Esophagus squamous epithelium (tissue), 5 donors: ENCODE measurements at places on chromosomes 13 and 19.

DNA sequence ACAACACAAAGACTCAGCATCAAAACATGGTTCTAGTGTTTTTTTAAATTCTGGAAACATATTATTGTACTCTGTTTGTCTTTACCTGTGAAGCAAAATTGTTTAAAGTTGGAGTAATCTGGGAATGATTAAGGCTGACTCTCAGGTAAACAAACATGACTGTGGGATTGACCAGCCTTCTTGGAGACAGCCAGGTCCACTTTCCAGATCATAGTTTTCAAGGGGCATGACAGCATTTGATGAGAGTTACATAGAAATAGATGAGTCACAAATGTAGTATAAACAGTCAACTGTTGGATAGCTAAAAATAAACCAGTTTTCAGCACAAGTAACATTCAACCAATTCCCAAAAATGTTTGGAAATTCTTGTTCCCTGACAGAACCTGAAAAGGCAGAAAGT, 1680.9 kb downstream of the OLFM4 start:
- no peak for DNase-seq

DNA sequence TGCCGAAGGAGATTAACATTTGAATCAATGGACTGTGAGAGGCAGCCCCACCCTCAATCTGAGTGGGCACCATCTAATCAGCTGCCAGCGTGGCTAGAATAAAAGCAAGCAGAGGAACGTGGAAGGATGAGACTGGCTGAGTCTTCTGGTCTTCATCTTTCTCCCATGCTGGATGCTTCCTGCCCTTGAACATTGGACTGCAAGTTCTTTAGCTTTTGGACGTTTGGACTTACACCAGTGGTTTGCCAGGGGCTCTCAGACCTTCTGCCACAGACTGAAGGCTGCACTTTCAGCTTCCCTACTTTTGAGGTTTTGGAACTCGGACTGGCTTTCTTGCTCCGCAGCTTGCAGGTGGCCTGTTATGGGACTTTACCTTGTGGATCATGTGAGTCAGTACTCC, 14.7 kb downstream of the NHLRC3 start:
- no peak for DNase-seq

DNA sequence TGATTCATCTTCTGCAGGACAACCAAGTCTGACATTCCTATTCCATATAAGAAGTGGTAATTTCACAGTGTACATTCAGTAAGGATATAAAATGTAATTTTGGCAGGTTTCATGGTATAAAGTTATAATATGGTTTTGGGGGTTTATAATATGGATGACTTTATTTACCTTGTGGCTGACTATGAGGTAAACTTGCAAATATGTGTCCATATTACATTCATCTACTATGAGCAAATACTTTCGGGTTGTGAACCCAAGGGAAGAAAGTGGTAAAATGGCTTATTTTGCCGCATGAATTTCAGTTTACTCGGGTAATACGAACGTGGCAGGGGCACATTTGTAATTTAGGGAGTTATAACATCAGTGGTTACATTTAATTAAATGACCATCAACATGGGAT, 86.7 kb upstream of the TNFSF11 start:
- DNase-seq = no peak

GRCh38 chr13:111061358-111062045, 53.6 kb upstream of the ARHGEF7 start:
- no peak for DNase-seq

DNA sequence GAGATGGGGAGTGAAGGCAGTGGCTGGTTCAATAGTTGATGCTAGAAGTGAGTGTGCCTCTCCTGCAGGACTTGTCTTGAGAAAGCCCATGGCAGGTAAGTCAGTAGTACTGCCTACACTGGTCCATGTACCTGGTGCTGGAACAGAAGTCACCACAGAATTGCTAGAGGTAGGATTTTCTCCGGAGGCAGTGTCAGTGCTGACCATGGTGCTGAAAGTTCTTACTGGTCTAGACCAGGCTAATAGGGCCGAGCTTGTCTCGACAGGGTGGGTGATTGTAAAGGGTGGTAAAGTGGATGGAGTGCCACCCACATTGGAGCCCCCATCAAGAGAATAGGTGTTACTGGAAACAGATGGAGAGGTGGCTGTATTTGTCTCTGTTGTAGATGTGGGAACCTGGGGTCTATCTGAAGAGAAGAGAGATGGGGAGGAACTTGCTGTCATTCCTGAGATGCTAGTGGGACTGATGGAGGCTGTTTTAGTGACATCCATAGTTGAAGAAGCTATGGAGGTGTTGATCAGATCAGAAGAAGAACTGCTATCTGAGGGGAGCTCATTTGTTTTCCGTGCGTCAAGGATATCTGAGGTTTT, 36.6 kb downstream of the MUC16 start:
- DNase-seq = no peak

DNA sequence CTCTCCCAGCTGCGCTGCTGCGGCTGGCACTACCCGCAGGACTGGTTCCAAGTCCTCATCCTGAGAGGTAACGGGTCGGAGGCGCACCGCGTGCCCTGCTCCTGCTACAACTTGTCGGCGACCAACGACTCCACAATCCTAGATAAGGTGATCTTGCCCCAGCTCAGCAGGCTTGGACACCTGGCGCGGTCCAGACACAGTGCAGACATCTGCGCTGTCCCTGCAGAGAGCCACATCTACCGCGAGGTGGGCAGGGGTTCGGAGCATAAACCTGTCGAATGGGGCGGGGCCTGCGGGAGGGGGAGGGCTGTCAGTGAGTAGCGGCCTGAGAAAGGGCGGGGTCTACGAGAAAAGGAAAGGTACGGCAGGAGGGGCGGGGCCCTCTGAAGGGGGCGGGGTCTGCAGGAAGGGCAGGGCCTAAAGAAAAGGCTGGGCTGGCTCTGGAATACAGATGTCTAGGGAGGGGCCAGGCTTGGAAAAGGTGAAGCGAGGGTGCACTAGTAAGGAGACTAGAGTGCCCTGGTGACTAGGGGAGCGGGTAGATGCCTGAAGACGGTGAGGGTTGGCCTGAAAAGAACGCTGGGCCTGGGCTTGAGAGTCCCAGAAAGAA, 3.6 kb downstream of the CD37 start:
- no peak for DNase-seq

DNA sequence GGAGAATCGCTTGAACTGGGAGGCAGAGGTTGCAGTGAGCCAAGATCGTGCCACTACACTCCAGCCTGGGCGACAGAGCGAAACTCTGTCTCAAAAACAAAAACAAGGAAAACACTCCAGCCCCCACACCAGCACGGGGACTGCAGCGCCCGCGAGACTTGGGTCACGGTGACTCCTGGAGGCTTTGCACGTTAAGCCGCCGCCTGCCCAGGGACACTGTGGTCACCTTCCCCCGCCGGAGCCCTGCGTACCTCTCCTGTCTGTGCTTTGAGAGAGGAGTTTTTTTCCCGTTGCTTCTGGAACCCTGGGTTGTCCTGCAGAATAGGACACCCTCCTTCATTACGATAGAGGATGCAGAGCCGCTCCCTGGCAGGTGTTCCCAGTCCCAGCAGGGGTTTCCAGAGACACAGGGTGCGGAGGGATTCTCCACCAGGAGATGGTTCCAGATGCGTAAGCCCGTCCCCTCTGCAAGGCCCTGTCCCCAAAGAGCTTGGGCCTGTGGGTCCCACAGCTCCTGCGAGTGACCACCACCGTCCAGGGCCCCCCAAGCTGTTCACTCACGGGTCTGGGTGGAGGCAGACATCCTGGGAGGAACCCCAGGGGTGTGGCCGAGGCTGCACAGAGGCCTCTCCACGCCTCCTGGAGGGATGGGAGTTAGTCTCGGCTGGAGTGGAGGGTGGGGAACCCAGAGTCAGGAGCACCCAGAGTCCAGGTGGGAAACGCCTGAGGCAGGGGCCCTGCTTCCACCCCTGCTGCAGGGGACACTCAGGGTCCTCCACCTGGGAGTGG, 42.8 kb upstream of the NDUFS7 start:
- DNase-seq = no peak

GRCh38 chr13:111210091-111210490, 95.0 kb downstream of the ARHGEF7 start:
- no peak for DNase-seq

DNA sequence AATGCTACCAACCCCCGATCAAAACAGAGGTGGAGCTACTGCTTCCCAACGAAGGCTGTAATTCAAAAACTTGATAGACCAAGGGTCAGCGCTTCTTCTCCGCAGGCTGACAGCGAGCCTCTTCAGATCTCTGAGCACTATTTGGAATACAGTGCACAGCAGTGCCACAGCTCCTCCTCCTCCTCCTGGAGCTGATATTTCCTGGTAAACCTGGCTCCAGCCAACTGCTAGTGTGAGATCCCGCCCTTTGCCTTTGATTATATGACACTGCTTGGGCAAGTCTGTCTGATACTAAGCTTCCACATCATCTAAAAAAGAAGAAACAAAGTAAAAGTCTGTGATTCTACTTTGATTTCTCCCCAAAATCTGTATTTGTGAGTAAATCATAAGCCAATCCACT, 710.5 kb downstream of the DACH1 start:
- no peak for DNase-seq

GRCh38 chr13:85725433-85725832, 73.8 kb downstream of the SLITRK6 start:
- DNase-seq = no peak

GRCh38 chr13:105936816-105937215, 598.6 kb downstream of the EFNB2 start:
- no peak for DNase-seq

GRCh38 chr19:13637664-13638063, 126.7 kb upstream of the MRI1 start:
- no peak for DNase-seq

GRCh38 chr13:70363991-70364390, 255.7 kb upstream of the KLHL1 start:
- DNase-seq = no peak

DNA sequence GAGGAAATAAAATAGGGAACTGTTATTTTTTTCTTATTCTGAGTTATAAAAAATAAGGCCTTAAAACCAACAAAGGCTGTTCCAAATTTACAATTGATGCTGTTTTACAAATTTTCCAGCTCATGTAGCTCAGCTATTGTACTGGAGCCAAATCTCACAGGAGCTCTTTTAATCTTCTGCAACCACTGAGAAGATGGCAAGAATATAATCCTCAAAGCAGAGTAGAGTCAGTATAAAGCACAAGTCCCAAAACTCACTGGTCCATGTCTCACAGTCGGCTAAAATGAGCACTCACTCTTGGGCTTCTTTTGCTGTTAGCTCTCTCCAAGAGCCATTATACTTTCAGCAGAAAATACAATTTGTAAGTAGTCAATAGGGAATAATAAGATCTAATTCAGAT, 1074.4 kb upstream of the PRR20A start:
- no peak for DNase-seq

DNA sequence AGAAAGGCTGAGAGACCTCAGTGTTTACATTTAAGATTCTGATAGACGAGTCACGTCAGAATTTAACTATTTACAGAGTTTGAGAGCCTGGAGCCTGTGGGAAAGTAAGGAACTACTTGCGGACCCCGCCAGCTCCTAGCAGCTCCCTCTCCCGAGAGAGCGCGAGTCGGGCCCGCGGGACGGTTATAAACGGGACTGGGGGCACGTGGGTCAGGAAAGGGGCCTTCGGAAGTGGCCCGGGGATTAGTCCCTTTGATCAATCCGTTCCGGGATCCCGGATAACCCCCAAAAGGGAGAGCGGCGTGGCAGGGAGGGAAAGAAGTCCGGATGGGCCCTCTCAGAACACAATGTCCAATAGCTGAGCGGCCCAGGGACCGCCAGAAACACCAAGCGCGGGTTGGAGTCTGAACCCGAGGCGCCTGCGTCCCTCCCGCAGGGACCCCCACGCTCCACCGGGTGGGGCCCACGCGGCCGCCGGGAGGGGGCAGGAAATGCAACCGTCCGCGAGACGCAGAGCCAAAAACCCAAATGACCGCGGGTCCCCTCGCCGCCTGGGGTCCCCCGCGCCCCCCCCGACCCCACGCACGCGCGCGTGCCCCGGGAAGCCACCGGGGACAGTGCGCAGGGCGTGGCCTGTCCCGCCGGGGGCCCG, 3.6 kb downstream of the ZIC5 start:
- DNase-seq = no peak

DNA sequence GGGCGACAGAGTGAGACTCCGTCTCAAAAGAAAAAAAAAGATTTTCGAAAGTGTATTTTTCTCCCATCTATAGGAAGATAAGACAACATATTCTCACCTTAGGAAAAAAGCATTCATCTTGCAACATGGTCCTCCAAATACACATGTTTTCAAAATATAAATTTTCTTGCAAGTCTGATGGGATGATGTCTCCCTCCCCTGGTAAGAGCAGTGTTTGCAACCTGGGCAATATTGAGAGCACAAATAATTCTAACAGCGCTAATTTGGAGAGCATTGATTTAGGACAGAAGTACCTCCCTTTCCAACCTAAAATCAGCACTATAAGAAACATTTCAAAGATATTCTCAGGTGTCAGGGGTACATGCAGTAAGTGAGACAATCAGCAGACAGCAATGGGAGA, 61.0 kb upstream of the SHISA2 start:
- DNase-seq = no peak

- no peak for DNase-seq
Observed at GRCh38 chr13:38223089-38223488, 126.6 kb upstream of the UFM1 start.

- DNase-seq = no peak
Observed at GRCh38 chr13:77891486-77891885, 27.1 kb downstream of the EDNRB start.

- no peak for DNase-seq
Observed at GRCh38 chr19:17289489-17289888, 7.8 kb downstream of the ANKLE1 start.

DNA sequence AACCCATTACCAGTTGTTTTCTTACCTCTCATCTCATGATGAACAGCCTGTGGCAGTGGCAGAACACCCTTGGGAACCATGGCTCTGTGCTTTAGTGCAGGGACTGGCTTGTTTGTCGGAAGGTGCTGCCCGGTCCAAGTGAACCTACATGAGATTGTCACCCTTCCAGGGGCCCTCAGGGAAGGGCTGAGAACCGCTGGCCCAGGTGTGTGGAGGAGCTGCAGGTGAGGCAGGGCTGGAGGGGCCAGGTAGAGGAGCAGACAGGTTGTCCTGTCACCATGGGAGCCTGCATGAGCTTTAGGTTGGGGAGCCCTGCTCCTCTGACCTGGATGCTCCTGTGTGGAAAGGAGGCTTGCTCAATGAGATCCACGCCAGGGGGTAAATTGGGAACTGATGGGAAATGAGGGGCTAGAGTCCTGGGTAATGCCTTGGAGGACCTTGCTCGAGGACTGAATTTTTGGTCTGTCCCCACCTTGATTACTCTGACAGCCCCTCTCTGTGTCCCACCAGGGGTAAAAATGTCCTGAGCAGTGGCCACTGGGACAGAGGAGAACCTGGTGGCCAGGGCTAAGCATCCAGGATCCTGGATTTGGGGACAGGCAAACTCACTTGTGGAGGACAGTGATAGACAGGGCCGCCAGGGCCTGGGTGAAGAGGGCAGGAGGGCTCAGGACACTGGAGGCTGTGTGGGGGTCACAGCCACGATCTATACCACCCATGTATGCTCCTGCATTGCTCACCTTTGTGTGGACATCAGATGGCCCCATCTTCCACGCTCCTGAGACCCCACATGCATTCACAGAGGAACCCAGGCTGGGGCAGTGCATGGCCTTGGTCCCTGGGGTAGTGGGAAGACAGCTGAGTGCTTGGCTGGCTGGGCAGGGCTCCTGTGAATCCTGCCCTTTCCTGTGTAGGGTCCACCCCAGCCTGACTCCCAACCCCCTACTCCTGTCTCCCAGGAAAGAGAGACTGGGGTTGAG, 24.1 kb upstream of the CEACAM1 start:
- no peak for DNase-seq

GRCh38 chr19:29708554-29709439, 6.3 kb downstream of the C19orf12 start:
- DNase-seq = no peak

GRCh38 chr13:113343692-113343968, 20.3 kb downstream of the GRTP1 start:
- no peak for DNase-seq
